ENCODE measurements at places on chromosomes 1 and 21.

GRCh38 chr1:87191646-87192045, 137.0 kb upstream of the LMO4 start:
- no peak for DNase-seq

DNA sequence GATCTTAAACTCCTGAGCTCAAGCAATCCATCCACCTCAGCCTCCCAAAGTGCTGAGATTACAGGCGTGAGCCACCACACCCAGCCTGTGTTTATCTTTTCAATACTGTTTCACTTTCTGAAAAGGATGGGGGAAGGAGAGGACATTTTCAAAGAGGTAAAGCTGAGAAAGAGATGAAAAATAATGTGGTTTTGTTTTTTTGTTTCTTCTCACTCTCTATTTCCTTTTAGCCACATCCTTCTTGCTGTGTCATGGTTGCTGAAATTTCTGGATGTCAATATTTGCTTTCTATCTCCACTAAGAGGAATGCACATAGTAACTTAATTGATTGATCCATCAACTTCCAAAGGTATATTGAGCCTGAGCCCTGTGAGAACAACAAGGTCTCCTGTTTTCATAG, 6.4 kb upstream of the C1orf21 start:
- DNase-seq, result no peak

GRCh38 chr1:185514311-185514710, 197.3 kb upstream of the IVNS1ABP start:
- DNase-seq, result no peak

DNA sequence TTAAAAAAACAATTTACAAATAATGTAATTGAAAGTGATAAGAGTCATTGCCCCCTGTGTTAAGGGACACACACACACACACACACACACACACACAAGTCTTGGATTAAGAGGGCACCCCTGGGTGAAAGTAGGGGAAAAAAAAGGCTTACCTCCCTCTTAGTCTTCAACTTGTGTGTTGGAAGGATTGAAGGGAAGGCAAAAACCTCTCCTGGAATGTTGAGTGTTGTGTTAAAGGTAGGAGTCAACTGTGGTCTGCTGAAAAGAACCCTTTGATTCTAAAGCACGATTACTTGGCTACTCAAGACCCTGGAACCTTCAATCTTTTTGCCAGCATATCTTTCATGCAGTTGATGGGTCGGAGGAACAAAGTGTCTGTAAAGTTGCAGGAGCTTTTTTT, 6.4 kb downstream of the PBX1 start:
- DNase-seq, result no peak

GRCh38 chr1:19771350-19771749, 28.4 kb downstream of the TMCO4 start:
- no peak for DNase-seq

Measured in cerebellar nuclear complex (tissue), 1 donor.